ENCODE measurements at places on chromosomes 2 and 18.

GRCh38 chr2:30030361-30030760, 109.0 kb upstream of the ALK start:
- no peak for DNase-seq

DNA sequence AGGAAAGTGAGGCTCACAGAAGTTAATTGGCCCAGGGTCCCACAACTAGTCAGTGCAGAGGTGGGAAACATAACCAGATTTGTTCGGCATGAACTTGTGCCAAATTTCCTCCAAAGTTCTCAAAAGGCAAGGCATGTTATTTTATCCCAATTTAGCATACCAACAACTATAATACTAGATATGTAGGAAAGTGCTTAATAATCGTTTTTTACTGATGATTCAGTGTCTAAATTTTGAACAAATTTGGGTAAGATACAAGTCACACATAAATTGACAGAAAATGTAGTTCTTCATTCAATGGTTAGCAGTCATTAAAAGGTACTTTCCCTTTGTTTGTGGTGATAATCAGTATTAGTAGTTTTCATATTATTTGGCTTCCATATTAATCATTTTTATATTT, 38.5 kb upstream of the CYBRD1 start:
- no peak for DNase-seq

- no peak for DNase-seq
These were observed 10.5 kb downstream of the ASIC4 start for GRCh38 chr2:219524817-219525216.

DNA sequence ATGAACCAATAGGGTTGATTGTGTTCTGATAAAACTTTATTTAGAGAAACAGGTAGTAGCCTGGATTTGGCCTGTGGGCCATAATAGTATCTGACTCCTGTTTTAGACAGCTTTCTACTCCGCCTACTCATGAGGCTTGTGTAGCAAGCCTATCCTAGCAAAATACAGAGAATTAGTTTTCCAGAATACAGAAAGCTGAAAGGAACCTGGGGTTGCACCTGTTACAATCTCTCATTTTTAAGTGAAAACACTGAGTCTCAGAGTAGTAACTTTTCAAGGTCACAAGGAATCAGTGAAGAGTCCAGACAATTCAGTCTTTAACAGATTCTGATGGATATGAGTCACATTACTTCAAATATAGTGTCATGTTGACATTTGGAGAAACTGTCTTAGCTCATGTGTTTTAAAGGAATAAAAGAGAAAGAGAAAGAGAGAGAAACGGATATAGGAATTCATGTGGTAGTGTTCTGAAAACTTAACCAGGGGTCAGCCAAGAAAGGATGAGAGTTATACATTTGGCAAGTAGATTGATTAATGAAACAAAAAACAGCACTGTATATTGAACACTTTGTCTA, 17.0 kb downstream of the ARHGAP28 start:
- no peak for DNase-seq

DNA sequence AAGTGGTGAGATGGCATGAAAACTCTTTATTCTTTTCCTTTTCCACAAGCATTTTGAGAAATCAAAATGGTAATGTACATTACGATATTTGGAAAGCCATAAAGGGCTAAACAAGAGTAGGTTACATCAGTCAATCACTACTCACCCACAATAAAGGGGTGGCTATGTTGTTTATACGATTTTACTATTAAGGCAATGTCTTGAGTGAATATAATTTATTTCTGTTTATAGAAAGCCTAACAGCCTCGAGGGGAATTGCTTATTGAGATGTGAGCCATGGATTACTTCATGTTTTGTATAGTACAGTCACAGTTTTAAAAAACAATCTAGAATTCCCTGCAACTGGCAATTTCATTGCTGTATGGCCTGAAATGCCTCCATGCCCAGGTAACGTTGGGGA, 237.5 kb upstream of the RBBP8 start:
- DNase-seq: no peak
